Stimulated activated naive CD4-positive, alpha-beta T cell (primary cell): ENCODE measurements at places on chromosomes 2 and 18.

DNA sequence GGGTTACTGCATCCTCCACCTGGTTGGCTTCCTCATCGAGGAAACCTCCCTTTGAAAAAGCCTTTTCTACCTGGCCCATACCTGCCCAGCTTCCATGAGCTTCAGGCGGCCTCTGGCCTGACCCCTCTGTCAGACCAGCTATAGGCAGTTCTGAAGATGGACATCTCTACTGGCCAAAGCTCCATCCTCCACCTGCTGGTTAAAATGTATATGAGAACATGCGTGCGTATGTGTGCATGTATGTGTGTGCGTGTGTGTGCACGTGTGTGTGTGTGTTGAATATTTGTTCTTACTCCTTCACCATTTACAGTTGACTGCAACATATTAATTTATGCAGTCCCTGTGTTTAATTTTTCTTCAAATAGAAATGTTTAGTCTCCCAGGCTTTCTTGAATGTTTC lies 642.4 kb upstream of the RAB6C start:
- DNase-seq = no peak

GRCh38 chr2:223459328-223459939 lies 142.7 kb downstream of the SCG2 start:
- DNase-seq = no peak

GRCh38 chr2:119702918-119703401 lies 24.0 kb downstream of the TMEM177 start:
- DNase-seq = peak; percentile 40

GRCh38 chr2:173606619-173607248 lies 252.1 kb downstream of the CDCA7 start:
- DNase-seq = no peak

- DNase-seq = peak; percentile 68
Observed at GRCh38 chr2:61793389-61793836, 60.4 kb downstream of the FAM161A start.

GRCh38 chr18:44388329-44388728 lies 292.4 kb upstream of the SETBP1 start:
- DNase-seq = no peak

DNA sequence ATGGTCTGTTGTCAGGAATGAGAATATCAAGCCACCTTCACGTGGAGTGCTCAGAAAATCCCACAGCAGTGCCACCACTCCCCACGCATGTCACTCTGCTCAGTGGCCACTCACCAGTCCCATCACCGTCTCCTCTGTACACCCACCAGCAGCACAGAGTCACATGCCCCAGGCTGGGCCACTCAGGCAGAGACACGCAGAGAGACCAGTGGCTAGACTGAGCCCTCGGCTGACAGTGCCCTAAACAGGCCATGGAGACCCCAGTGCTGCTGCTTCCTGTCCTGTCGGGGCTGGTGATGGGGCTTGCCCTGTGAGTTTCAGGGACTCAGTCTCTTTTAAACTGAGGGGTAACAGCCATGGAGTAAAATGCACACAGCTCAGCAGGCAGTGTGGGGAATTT lies 25.9 kb downstream of the ODC1 start:
- DNase-seq = no peak

GRCh38 chr2:10438688-10439087 lies 9.4 kb downstream of the ODC1 start:
- DNase-seq = no peak

DNA sequence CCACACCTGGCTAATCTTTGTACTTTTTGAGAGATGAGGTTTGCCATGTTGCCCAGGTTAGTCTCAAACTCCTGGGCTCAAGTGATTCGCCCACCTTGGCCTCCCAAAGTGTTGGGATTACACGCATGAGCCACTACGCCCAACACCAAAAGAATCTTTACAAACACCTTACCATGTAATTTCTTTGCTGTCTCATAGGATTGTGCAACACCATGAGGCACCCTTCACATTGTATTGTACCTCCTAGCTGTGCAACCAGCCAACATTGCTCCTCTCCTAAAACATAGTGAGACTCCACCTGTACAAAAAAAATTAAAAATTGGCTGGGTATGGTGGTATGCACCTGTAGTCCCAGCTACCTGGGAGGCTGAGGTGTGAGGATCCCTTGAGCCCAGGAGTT lies 3.1 kb upstream of the MFSD6 start:
- no peak for DNase-seq

DNA sequence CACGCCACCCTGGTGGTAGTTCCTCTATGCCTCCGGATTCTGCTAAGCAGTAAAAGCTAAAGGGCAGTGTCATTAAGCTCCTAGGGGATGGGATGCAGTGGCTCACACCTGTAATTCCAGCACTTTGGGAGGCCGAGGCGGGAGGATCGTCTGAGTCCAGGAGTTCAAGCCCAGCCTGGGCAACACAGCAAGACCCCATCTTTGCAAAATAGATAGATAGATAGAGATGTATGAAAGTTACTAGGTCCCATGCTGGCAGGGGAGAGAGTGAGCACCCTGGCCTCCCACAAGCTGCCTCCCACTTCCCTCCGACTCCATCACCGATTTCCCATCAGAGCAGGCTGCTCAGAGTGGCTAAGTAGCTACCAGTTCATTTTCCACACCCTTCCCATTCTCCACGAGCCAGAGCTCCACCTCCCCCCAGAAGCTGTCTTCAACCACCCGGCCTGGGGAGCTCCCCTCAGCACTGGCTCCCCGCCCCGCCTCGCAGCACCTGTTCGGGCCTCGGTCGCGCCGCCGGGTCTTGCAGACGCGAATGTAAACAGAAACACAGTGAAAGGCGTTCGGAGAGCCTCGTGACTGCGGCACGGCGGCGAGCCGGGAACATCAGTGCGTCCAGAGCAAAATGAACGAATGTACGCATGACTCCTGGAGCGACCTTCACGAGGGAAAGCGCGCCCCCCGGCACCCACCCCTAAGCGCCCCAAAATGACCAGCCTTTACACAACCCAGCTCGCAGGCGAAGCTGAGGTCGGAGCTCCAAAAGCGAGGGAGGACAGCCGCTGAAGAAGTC lies 598 bp upstream of the CEP68 start:
- no peak for DNase-seq

- DNase-seq = no peak
Observed at GRCh38 chr18:11454040-11454439, 155.4 kb upstream of the SLC35G4 start.

- no peak for DNase-seq
Observed at GRCh38 chr2:120541972-120542670, 193.5 kb upstream of the GLI2 start.

- DNase-seq = no peak
Observed at GRCh38 chr2:214533541-214533940, 122.7 kb downstream of the VWC2L start.

GRCh38 chr2:177180269-177181000 lies 32.2 kb upstream of the HNRNPA3 start:
- no peak for DNase-seq

DNA sequence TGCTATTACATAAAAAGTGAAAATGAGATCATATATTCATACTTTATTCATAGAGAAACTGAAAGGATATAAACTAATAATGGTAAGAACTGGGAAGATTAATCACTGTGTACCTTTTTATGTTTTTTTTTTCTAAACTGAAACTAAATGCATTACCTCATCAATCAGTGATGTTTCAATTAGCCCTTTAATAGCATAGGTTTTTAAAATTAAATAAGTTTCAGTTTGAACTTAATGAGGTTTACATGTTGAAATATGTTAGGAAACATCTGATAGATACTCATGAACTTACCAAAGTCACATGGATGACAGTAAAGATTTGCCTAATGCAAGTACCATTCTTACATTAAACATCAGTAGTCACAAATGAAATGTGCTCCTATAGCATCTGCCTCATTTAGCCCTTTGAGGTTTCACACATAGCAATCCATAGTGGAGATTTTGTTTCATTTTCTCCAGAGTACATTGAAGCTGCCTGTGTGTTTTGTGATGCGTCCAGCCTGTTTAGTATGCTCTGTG lies 8.9 kb downstream of the MAPRE2 start:
- DNase-seq = no peak

DNA sequence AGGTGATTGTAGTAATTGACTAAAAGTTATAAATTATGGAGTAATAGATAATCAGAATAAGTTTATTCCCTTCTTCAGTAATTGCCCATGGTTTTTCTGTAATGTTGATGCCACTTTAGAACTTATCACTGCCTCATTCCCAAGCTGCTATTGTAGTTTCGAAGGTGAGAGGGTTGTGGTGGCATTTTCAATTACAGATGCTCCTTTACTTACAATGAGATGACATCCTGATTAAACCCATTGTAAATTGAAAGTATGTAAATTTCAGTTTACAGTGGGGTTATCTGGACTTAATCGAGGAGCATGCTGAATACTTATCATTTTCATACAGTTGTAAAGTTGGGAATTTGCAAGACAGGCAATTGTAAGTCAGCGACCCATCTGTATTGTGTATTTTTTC lies 2.9 kb downstream of the NDUFV2 start:
- no peak for DNase-seq

- no peak for DNase-seq
Observed at GRCh38 chr2:20012282-20013125, at the start of gene MATN3. TSS of gene MATN3 (minus strand) at chr2:20012668. CDS start at chr2:20012631, 37 bp downstream.

- no peak for DNase-seq
Observed at GRCh38 chr2:195251214-195251613, 405.8 kb upstream of the SLC39A10 start.

DNA sequence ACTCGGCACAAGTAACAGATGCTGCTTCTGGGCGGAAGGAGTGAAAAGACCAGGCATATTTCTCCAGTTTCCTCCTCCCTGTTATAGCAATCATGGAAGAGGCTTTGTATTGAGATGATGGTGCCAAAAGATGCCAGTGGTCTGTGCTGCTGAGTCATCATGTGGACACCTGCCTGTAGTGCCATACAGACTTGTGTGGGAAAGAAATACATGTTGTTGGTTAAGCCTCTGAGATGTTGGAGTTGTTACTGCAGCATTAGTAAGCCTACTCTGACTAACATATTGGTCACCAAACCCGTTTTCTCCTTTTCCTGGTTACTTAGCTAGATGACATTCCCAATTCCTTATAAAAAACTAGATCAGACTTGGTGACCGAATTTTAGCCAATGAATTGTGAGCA lies 356.9 kb downstream of the ZNF521 start:
- DNase-seq = no peak

DNA sequence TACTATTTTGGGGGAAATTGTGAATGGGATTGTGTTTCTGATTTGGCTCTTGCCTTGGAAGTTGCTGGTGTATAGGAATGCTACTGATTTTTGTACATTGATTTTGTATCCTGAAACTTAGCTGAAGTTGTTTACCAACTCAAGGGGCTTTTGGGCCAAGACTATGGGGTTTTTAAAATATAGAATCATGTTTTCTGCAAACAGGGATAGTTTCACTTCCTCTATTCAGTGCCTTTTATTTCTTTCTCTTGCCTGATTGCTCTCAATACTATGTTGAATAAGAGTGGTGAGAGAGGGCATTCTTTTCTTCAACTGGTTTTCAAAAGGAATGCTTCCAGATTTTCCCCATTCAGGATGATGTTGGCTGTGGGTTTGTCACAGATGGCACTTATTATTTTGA lies 1383.8 kb upstream of the ACVR2A start:
- no peak for DNase-seq

- no peak for DNase-seq
Observed at GRCh38 chr2:15599994-15600393, 8.3 kb downstream of the DDX1 start.

DNA sequence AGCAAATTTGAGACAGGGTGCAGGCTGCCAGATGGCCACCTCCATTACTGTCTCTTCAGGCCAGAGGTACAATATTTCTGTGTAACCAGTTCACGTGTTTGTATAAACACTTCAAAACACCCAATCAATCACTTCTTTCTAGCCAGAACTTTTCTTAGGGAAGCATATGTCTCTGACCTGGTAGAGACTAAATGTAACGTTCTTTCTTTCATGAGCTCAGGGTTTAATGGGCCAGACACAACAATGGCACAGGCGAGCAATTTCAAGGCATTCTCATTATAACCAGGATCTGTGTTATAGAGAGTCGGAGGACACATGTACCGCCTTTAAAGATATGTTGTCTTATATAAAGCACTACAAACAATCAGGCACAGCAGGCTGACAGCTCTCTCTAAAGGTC lies 1846.4 kb upstream of the PIK3C3 start:
- DNase-seq = no peak

- DNase-seq = no peak
Observed at GRCh38 chr2:172833898-172834297, 98.3 kb downstream of the RAPGEF4 start.

DNA sequence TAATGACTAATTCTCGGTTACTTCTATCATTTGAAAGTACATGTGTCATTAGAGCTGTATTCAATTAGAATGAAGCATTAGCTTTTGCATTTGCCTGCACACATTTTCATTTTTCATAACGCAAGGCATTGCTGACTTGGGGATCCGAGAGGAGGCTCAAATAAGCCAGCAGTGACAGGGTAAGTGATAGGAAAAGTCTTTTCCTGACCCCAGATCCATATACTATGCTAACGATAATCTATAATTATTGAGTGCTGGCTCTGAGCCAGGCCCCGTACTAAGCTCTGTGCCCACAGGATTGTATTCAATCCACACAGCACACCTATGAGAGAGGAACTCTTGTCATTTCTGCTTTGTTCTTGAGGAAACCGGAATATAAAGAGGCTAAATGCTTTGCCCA lies 168.2 kb downstream of the VWC2L start:
- no peak for DNase-seq

GRCh38 chr2:210288408-210288807 lies 26.6 kb downstream of the MYL1 start:
- DNase-seq = no peak

GRCh38 chr2:159071190-159071915 lies 102.9 kb downstream of the TANC1 start:
- DNase-seq = no peak

- DNase-seq = no peak
Observed at GRCh38 chr18:48956356-48956755, 5.6 kb upstream of the SMAD7 start.

- no peak for DNase-seq
Observed at GRCh38 chr2:150327564-150328489, 159.6 kb downstream of the RND3 start.

- no peak for DNase-seq
Observed at GRCh38 chr2:81672923-81673322, 1368.4 kb upstream of the LRRTM1 start.

- DNase-seq = no peak
Observed at GRCh38 chr2:10932345-10933151, 20.8 kb downstream of the KCNF1 start.

- no peak for DNase-seq
Observed at GRCh38 chr2:109244750-109245382, 115.9 kb downstream of the SH3RF3 start.

DNA sequence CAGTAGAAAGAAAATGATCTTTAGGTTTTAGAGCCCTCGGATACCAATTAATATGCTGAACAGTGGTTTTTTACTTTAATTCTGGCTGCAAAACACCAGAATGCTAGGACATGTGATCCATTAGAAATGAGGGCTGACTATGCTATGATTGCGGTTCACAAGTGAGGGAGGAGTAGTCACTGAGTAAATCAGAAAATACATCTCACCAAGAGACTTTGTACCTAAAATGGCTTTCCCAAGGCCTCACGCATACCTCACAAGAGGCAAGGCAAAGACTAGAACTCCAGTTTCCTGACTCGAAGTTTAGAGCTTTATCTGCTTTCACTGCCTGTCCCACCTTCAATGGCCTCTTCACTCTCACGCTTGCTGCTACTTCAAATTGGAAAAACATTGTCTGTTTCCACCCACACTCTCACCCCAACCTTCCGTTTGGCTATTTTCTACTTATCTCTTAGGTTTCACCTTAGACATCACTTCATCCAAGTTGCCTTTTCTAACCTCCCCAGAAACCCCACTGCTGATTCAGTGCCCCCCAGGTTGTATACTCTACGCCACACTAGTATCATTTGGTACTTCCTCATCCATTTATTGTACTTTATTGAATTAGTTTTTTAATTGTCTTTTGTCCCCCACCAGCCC lies 5.1 kb upstream of the MBD2 start:
- DNase-seq = no peak

- no peak for DNase-seq
Observed at GRCh38 chr2:133602538-133602937, 34.3 kb upstream of the NCKAP5 start.
